ENCODE measurements at places on chromosomes 6 and 20.

GRCh38 chr20:37282556-37282955, 6.9 kb upstream of the MANBAL start:
- no peak overlapping the region for H3K27ac ChIP-seq
- H3K4me1 ChIP-seq: peaks cover 6% of the 10 kb centered on the region

DNA sequence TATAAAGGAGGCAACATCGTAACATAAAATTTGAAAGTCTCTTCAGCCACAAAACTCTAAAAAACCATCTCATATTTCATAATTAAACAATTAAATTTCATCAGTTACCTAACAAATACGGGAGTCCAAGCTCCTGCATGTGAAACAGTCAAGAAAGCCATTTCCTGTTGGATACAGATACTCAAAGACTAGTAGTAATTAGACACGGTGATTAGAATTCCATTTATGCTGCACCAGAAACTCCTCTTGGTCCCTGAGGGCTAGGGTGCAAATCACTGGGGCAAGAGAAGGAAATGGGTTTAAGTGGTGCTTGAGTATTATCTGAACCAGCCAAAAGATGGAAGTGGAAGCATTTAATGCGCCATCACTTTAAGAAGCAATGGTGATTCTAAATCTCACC, 27.4 kb downstream of the TRAM2 start:
- H3K27me3 ChIP-seq: no peaks in the 10 kb centered on the region
- peaks cover 43% of the 10 kb centered on the region for H3K4me1 ChIP-seq
- H3K27ac ChIP-seq: no peak overlapping the region
- no peaks in the 10 kb centered on the region for H3K36me3 ChIP-seq
- no peak for DNase-seq

GRCh38 chr6:20921578-20921977, 387.3 kb downstream of the CDKAL1 start:
- no peak overlapping the region for H3K4me3 ChIP-seq
- no peak overlapping the region for H3K27ac ChIP-seq
- peaks cover 6% of the 10 kb centered on the region for H3K4me1 ChIP-seq
- DNase-seq: no peak

DNA sequence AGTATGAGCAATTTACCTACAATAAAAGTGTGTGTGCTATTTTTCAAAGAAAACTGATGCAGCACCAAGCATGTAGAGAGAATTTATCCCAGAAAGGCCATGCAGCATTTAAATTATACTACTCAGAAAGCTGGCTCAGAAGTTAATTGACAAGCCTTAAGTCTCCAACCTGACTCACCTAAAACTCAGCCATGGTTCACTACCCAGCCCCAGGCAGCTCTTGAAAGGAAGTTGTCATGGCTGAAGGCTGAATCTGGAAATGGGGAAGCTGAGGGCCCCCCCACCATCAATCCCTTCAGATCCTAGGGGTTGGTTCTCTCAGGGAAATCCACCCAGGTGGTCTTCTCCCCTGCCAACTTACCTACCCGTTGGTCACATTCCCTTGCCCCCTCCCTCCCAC, 19.7 kb downstream of the PPIL6 start:
- no peak overlapping the region for H3K4me3 ChIP-seq
- no peaks in the 10 kb centered on the region for H3K27me3 ChIP-seq
- H3K4me1 ChIP-seq: peaks cover 4% of the 10 kb centered on the region

DNA sequence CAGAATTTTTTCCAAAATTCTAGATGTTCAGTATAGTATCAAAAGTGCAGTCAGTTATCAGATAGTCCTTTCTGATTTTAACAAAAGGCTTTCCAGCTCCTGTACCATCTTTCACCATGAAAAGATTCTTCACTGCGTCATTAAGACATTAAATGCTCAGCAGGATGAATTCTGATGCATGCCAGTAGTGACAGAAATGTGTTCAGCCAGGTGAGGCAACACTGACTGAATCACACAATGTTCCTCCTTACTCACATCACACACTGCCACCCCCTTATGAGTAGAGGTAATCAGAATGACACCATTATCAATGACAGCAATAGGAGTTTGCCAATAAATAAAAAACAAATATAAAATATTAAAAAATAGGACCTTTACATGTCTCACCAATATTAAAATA, 426.6 kb upstream of the PLCB4 start:
- peaks cover 14% of the 10 kb centered on the region for H3K36me3 ChIP-seq
- no peak overlapping the region for H3K4me3 ChIP-seq
- no peak overlapping the region for H3K27ac ChIP-seq
- H3K27me3 ChIP-seq: no peaks in the 10 kb centered on the region
- no peaks in the 10 kb centered on the region for H3K4me1 ChIP-seq

DNA sequence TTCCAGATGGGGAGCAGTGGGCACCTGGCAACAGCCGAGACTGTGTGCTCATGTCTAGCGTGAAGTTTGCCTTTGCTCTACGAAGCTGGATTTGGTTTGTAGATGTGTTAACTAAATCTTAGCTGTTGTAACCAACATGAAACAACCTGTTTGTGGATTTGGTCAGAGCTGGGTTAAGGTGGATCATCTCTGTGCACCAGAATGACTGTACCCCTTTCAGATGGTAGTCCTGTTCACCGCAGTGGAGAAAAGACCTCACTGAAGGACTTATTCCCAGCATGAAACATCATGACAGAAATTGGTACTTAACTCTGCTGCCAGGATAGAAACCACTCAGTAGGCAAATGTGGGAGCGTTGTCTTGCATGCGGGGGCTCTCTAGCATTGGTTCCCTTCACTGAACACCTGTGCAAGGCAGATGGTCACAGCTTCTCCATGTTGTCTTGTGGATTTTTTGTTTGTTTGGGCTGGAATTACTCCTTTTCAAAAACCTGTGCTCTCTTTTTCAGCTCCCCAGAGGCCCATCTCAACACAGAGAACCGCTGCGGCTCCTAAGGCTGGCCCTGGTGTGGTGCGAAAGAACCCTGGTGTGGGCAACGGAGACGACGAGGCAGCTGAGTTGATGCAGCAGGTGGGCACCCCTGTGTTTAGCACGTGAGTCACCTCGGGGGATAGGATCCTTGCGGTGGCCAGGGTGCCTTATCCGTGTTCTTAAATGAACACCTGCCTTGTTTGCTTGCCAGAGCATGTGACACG, 19.3 kb upstream of the EFCAB8 start:
- H3K36me3 ChIP-seq: peaks cover 32% of the 10 kb centered on the region
- H3K4me3 ChIP-seq: no peak overlapping the region
- H3K4me1 ChIP-seq: peaks cover 3% of the 10 kb centered on the region
- H3K27ac ChIP-seq: no peak overlapping the region
- no peak for DNase-seq

GRCh38 chr6:134190883-134191282, 127.0 kb downstream of the SGK1 start:
- peaks cover 7% of the 10 kb centered on the region for H3K27me3 ChIP-seq
- no peak overlapping the region for H3K27ac ChIP-seq
- no peak for DNase-seq
- no peak overlapping the region for H3K4me3 ChIP-seq
- peaks cover 3% of the 10 kb centered on the region for H3K4me1 ChIP-seq

GRCh38 chr6:162817196-162817595, 89.4 kb downstream of the PACRG start:
- H3K4me3 ChIP-seq: no peak overlapping the region
- no peaks in the 10 kb centered on the region for H3K36me3 ChIP-seq
- no peak overlapping the region for H3K27ac ChIP-seq
- no peaks in the 10 kb centered on the region for H3K4me1 ChIP-seq

DNA sequence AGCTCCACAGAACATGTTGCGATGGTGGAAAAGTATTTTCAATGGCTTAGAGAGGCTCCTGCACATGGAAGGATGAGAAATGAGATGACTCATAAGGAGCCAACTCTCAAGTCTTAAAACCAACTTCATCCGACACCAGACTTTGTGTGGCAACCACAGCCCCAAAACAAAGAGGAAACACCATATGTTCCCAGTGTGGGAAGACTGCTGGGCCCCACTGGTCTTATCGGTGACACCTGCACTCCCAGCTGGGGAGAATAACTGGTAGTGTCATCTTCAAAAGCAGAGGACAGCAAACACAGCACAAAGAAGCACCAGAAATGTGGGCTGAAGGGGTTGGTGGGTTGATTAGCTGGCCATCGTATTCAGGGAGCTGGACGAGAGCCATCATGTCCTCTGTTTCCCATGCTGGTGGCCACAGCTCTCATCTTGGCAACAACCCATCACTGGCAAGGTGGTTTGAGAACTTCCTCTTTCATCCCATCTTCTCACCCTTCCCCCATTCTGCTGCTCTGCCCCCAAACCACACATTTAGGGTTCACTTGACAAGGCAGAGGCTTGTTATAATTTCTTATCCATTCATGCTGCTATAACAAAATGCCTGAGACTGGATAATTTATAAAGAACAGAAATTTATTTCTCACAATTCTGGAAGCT, 46.0 kb upstream of the TASP1 start:
- DNase-seq: no peak
- no peak overlapping the region for H3K27ac ChIP-seq
- peaks cover 2% of the 10 kb centered on the region for H3K27me3 ChIP-seq
- peaks cover 2% of the 10 kb centered on the region for H3K36me3 ChIP-seq

GRCh38 chr20:17872434-17872833, 96.2 kb downstream of the SNX5 start:
- peaks cover 19% of the 10 kb centered on the region for H3K27me3 ChIP-seq
- no peaks in the 10 kb centered on the region for H3K36me3 ChIP-seq
- H3K27ac ChIP-seq: no peak overlapping the region

DNA sequence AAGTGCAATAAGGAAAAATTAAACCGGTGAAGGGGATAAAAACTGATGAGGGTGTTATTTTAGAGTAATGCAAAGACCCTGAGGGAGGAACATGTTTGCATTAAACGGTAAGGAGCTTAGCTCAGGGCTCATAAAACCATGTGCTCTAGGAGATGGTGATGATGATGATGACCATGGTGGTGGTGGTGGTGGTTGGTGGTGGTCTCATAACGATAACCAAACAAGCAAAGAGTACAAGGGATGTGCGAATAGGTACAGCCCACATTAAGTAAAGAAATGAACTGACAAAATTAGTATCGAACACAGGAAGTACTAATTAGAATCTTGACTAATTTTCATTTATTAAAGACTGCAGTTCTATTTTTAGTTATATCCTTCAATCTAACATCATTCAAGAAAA, 139.1 kb downstream of the ATXN1 start:
- peaks cover 7% of the 10 kb centered on the region for H3K4me1 ChIP-seq
- no peak for DNase-seq
- no peak overlapping the region for H3K27ac ChIP-seq
- H3K4me3 ChIP-seq: no peak overlapping the region
- H3K27me3 ChIP-seq: no peaks in the 10 kb centered on the region

- no peaks in the 10 kb centered on the region for H3K36me3 ChIP-seq
- H3K4me1 ChIP-seq: peaks cover 29% of the 10 kb centered on the region
- H3K27ac ChIP-seq: no peak overlapping the region
- no peak for DNase-seq
Measured at GRCh38 chr20:23092861-23093495, 6.9 kb upstream of the CD93 start.

- H3K36me3 ChIP-seq: peaks cover 7% of the 10 kb centered on the region
- no peaks in the 10 kb centered on the region for H3K4me1 ChIP-seq
- H3K4me3 ChIP-seq: no peak overlapping the region
- H3K27ac ChIP-seq: no peak overlapping the region
- DNase-seq: no peak
Measured at GRCh38 chr6:14333556-14334305, 216.2 kb downstream of the CD83 start.

- H3K27me3 ChIP-seq: peaks cover 81% of the 10 kb centered on the region
- H3K4me1 ChIP-seq: peaks cover 15% of the 10 kb centered on the region
- no peak overlapping the region for H3K27ac ChIP-seq
Measured at GRCh38 chr6:50816115-50816675, 2.5 kb upstream of the TFAP2B start.

DNA sequence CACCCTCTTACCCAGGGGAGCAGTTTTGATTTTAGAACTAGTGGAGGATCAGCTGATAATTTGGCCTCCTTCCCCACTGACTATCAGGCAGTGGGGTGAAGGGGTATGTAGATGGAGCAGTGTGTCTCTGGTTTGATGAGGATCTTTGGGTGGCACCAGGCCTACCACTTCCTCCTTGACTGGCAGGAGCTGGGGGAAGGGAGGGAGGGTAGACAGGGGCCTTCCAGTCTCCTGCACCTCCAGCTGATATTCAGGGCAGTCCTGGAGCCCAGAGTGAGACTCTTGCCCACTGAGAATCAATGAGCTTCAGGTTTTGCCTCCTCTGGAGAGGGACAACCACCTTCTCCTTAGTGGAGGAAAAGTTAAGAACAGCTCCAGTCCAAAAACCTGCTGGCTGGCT, 3.2 kb downstream of the DEF6 start:
- H3K4me3 ChIP-seq: no peak overlapping the region
- no peak for DNase-seq
- H3K27me3 ChIP-seq: peaks cover 4% of the 10 kb centered on the region
- H3K4me1 ChIP-seq: peaks cover 6% of the 10 kb centered on the region

DNA sequence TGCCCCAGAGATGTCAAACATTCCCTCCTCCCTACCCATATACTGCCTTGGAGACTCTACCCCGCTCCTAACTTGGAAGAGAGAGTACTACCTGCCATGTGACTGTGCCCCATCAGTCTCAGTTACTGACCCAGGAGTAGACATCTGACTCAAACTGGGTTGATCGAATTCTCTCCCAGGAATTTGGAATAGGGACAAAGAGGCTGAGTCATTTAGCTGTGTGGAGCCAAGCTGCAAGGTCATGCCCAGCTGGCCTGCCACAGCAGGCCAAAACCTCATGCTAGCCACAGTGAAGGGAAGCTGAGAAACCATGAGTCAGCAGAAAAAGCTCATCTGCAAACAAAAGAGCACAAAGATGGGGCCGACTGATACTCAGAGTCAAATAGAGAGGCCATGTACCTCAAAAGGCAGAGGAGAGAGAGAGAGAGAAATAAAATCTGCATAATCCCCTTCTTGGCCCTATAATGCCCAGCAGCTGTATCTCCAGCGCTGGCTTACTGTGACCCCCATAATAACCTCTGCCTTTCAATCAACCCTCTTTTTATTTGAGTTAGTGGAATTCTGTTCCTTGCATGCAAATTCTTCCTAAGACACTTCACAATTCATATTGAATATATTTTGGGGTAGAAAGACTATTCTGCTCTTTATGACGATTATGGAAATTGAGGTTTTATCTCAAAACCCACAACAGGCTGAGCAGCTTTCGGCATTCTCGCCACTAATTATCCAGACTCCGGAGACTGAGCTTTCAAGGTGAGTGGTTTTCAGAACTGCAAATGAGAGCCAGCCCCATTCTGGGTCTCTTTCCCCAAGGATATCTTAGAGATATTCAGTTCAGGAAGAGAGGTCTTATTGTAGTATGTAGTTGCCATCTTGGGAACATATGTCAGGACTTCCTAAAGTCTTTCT, 21.4 kb upstream of the AKIRIN2 start:
- no peak for DNase-seq
- H3K4me3 ChIP-seq: no peak overlapping the region
- H3K36me3 ChIP-seq: no peaks in the 10 kb centered on the region
- H3K27ac ChIP-seq: peak overlapping the region; percentile 76
- H3K27me3 ChIP-seq: peaks cover under 1% of the 10 kb centered on the region
- peaks cover 8% of the 10 kb centered on the region for H3K4me1 ChIP-seq

All from progenitor cell of endocrine pancreas (in vitro differentiated cells).